ENCODE measurements at places on chromosomes 3 and 15. TPM values are rescaled to one million over a fixed set of nuclear protein-coding genes. Genes with fewer than 3 reads are reported as not detected.

The GOLGA6L9 gene
- total RNA-seq: 2.9 TPM

The PLAAT1 gene
- not detected for total RNA-seq

The NEK10 gene
- total RNA-seq: 0.73 TPM

The DAZL gene
- total RNA-seq: not detected

The SPATA12 gene
- total RNA-seq: not detected

The FAM107A gene
- total RNA-seq: not detected

The CP gene
- not detected for total RNA-seq

The PSTPIP1 gene
- total RNA-seq: 157 TPM

The AHSG gene
- not detected for total RNA-seq

The CTDSPL gene
- total RNA-seq: 8.5 TPM

The ICE2 gene
- 74.2 TPM for total RNA-seq

The CHMP2B gene
- total RNA-seq: 22.5 TPM

The MYL3 gene
- not detected for total RNA-seq

The HRH1 gene
- total RNA-seq: 0.16 TPM

DNA sequence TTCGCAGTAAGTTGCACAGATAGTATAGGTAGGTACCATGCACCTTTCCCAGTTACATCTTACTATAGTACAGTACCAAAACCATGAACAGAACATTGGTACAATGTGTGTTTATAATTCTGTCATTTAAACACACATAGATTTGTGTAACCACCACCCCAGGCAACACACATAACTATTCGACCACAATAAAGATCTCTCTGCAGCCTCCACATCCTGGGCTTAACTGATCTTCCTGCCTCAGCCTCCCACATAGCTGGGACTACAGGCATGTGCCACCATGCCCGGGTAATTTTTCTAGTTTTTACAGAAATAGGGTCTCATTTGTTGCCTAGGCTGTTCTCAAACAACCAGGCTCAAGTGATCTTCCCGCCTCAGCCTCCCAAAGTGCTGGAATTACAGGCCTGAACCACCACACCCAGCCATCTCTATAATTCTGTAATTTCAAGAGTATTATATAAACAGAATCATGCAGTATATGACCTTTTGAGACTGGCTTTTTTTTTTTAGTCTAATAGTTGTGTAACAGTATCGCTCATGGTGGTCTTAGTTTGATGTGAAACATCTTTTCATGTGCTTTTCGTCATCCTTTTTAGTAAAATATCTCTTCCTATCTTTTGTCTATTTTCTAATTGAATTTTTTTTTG is 13.3 kb upstream of the TMF1 start:
- peak; percentile 64 for DNase-seq

DNA sequence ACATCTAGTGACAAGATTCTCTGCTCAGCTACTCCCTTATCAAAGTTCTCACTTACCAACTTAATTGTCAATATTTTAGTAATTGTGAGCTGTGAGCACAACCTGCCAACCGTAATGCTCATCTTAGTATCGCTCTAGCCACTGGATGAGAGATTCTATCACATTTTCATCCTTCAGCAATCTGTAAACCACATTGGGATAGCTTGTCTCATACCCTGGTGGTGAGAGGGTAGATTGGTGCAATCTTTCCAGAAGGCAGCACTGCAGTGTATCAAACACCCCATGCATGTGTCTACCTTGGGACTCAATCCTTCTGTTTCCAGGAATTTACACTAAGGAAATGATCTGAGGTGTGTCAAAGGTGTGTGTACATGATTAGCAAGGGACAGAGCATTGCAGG is 18.9 kb upstream of the ATP8B4 start:
- DNase-seq: no peak

- no peak for DNase-seq
These were observed 28.7 kb downstream of the LRRK1 start for GRCh38 chr15:100947760-100948429.

DNA sequence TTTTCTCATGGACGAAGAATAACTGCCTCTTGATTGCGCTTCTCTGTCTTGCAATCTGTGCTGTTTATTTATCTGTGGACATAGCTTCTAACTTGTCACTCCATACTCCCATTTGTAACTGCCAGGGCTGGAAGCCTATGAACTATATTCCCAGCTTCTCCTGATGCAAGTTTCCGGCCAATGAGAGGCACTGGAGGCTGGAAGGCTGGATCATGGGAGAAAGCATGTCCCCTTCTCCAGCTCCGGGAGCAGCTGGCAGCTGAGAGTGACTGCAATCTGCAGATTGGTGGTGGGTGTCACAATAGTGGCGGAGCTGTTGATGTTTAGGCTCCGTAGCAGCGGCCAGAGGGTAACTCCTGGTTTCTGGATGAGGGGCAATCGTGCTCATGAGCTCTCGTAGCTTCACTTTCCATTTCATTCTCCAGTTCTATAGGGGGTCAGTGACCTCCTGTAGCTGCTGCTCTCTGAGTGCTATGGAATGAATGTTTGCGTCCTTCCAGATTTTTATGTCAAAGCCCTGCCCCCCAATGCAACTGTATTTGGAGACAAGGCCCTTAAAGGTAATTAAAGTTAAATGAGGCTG is 35.7 kb upstream of the PCSK6 start:
- DNase-seq: no peak

GRCh38 chr3:178259703-178260102 is 276.5 kb upstream of the KCNMB2 start:
- no peak for DNase-seq

DNA sequence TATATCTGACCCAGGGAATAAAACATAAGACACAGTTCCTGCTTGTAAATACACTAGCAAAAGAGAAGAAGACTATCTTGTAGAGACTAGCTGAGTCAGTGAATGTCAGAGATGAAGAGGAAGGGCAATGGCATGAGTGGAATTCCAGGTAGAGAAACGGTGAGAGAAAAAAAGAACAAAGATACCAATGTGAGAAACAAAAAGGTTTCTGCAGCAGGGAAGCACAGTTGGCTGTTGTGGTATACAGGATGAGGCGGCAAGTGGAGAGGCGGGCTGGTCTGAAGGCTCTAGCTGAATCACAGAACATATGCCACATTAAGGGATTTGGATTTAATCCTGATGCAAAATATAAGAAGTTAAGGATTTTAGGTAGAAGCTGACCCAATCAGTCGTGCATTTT is 17.1 kb upstream of the TASOR start:
- no peak for DNase-seq

GRCh38 chr15:23052522-23052921 is 13.2 kb upstream of the TUBGCP5 start:
- no peak for DNase-seq

- DNase-seq: no peak
These were observed 561 bp upstream of the CPLX3 start for GRCh38 chr15:74825866-74826265.

DNA sequence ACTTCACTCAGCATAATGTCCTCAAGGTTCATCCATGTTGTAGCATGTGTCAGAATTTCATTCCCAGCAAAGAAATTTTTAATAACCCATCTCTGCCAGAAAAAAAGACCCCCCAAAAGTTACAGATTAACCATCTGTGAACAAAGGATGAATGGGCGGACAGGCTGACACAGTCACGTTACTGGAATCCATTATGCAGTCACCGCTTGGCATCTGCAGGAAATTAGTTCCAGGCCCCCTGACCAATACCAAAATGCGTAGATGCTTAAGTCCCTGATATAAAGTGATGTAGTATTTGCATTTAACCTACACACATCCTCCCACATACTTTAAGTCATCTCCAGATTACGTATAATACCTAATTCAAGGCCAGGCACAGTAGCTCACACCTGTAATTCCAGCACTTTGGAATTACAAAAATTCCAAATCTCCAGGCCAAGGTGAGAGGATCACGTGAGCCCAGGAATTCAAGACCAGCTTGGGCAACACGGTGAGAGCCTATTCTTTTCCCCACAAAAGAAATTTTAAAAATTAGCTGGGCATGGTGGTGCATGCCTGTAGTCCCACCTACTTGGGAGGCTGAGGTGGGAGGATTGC is 1.5 kb upstream of the SLC12A8 start:
- no peak for DNase-seq

GRCh38 chr15:92840149-92840548 is 60.0 kb upstream of the CHD2 start:
- no peak for DNase-seq

GRCh38 chr15:71511796-71512681 is 298.3 kb upstream of the NR2E3 start:
- DNase-seq: no peak

- no peak for DNase-seq
These were observed 13.4 kb downstream of the SEC62 start for GRCh38 chr3:169980055-169980454.

DNA sequence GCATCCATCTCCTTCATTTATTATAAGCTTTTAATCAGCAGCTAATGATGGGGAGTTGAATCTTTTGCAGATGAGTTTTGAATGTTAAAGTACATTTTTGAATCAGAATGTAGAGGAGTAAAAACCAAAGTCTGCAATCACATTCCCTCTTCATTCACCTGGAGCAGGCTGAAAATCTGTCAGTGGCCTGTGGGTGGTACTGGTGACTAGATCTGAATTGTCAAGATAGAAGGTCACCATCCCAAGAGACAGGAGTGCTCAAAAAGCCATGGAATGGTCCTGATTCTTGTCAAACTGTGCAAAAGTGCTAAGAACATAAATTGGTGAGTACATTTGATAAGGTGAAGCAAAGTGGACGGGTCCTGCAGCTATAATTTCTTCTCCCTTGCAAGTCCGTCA is 881.3 kb upstream of the NR2F2 start:
- no peak for DNase-seq

- peak; percentile 76 for DNase-seq
These were observed 21.2 kb downstream of the PXK start for GRCh38 chr3:58353722-58354553.

DNA sequence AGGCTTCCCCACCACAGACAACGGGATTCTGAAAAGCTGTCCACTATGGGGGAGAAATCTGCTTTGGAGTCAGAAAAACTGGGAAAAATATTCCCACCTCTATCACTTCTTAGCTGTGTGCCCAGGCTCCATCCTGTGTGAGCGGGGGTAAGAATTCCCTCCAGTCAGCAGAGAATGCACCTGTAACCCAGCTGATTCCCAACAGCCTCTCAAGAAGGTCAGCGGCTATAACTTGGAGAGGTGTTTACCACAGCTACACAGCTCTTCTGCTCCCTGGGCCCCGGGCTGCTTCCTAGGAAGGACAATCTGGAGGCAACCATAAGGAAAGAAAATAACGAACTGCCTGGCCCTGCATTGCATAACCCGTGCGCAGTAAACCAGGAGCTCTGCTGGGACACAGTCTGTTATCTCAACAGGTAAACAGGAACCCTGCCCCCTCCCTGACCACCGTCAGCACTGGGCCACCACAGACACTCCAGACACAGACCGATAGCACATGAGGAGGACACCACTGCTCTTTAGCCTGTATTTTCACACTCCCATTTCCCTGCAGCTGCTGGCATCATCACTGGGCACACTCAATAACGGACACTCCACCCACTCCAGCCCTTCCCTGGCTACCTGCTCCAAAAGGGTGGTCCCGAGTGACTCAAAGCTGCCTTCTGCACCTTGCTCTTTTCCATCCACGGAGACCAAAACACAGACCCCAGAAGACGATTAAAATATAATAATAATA is 2.1 kb downstream of the RAB43 start:
- peak; percentile 57 for DNase-seq

GRCh38 chr3:137264071-137264820 is 306.5 kb downstream of the IL20RB start:
- no peak for DNase-seq

GRCh38 chr3:64518950-64519349 is 168.8 kb downstream of the ADAMTS9 start:
- no peak for DNase-seq

DNA sequence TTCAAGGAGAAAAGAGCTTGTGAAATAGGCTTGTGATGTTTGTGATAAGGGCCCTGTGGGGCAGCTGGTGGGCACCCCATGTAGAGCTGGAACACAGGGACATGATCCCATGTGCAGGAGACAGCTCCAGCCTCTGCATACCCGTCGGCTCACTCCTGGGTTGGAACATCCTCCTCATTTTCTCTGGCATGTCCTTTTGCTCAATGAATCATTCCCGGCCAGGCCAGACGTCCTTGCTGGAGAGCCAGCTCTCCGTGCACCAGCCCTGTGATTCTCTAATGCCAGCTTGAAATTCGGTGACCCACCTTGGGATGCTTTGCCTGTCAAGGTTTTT is 77.3 kb downstream of the SMAD3 start:
- no peak for DNase-seq

GRCh38 chr3:122111974-122112373 is 56.8 kb downstream of the CD86 start:
- no peak for DNase-seq

- DNase-seq: no peak
These were observed 17.1 kb downstream of the CD80 start for GRCh38 chr3:119542168-119542767.

GRCh38 chr15:68768321-68768720 is 52.4 kb downstream of the ANP32A start:
- DNase-seq: no peak

DNA sequence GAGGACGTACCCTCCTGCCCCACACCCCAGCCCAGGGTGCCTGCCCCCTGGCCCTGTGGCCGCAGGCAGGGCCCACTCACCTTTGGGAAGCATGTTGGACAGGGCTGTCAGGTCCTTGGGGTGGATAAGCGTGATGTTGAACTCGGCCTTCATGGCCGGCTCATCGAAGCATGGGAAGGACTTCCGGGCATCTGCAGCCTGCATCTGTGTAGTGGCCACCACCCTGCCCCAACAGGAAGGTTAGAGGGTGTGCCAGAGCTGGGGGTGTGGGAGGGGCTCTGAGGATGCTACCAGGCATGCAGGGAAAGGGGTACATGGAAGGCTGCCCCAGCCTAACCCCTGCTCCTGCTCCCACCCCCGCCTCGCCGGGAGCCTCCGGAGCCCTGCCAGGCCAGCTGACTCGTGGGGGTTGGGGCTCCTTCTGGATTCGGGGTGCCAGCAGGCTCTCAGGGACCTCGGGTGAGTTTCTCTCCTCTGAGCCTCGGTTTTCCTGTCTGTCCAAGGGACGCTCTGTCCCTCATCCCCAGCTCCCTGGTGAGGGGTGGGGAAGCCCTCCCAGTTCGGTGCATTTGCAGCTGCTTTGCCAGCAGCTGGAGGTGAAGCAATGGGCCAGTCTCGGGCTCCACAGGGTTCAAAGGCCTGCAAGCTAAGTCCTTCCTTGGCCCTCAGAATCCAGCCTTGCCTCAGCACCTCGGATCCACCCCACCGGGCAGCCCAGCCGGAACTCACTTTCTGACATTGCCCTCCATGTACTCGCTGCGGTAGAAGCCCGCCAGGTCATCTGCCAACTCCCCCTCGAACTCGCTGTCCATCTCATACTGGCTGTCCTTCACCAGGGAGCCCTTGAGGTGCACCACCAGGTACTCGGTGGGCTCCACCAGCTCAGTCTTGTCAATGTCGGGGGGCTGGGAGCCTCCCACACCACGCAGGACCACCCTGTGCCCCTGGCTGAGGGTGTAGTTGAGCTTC is 9.1 kb downstream of the ANPEP start:
- DNase-seq: no peak

DNA sequence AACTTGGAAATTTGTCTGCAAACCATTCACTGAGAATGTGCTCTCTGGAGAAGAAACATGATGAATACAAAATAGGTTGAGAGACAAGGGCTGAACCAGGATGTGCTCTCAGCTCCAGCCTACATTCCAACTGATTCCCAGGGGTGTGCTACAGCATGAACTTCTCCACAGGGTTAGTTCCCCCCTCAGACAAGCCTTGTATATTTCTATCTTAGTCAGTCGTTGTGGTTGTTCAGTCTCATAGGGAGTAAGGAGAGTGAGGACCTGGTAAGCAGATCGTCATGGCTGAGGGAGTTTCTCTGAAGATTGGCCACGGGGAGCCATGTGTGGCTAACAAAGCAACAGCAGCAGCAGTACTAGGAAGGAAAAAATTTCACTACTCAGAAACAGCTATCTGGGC is 919.7 kb upstream of the CADM2 start:
- DNase-seq: no peak

- peak; percentile 93 for DNase-seq
These were observed 217.0 kb upstream of the ICE2 start for GRCh38 chr15:60695713-60696522.

Data from activated CD8-positive, alpha-beta memory T cell treated with anti-CD3 and anti-CD28 coated beads, Interleukin-2, amount 10 ng/mL, durations not matched to agents 7 days and 5 days (primary cell).